ENCODE measurements at places on chromosomes 4 and X.

GRCh38 chr4:56739066-56739777 is 58.1 kb upstream of the HOPX start:
- no peak for DNase-seq

DNA sequence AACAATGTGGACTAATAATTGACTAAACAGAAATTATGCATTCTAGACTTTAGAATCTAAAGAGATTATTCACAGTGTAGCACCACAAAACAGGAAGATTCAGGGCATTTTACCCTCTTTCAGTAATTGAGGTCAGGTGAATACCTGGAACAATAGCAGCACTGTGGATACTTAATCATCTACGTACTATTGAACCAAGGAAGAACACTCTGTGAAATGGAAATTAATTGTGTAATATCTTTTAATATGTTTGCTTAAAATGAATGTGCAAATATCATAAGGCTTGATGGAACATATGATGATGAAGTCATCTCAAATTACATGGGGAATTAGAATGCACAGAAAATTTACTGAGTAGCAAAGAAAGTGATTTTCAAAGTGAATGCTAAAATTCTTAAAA is 68.5 kb upstream of the MAP9 start:
- DNase-seq: no peak

- no peak for DNase-seq
These were observed 24.2 kb downstream of the AMMECR1 start for GRCh38 chrX:110293658-110294057.

DNA sequence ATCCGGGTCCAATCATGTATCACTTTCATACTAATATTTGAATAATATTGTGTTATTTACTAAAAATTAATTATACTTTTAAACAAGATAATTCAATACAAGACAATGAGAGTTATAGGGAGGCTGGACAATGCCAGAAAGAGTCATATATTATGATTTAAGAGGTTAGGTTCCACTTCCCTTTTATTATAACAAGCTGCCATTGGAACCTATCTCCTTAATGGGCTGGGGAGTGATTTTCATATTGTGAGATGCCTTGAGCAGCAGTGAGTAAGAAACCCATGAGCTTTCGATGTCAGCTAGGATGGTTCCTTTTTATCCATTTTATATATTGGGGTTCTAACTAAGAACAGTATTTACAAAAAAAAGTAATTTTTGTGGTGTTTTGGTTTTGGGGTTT is 91.8 kb downstream of the MAB21L2 start:
- no peak for DNase-seq

GRCh38 chr4:175787546-175787945 is 24.5 kb downstream of the GPM6A start:
- DNase-seq: no peak

GRCh38 chrX:40539214-40540142 is 41.3 kb upstream of the ATP6AP2 start:
- no peak for DNase-seq

GRCh38 chr4:188550296-188550695 is 411.1 kb downstream of the TRIML1 start:
- DNase-seq: no peak

GRCh38 chr4:17285747-17286146 is 226.1 kb downstream of the QDPR start:
- DNase-seq: no peak

DNA sequence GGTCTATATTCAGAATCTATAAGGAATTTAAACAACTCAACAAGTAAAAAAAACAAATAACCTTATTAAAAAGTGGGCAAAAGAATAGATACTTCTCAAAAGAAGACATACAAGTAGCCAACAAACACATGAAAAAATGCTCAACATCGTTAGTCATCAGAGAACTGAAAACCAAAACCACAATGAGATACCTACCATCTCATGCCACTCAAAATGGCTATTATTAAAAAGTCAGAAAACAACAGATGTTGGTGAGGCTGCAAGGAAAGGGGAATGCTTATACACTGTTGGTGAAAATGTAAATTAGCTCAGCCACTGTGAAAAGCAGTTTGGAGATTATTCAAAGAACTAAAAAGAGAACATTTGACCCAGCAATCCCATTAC is 201.6 kb downstream of the QDPR start:
- no peak for DNase-seq

GRCh38 chrX:71636438-71637252 is 18.3 kb upstream of the CXCR3 start:
- DNase-seq: no peak

GRCh38 chr4:188688956-188689355 is 549.7 kb downstream of the TRIML1 start:
- DNase-seq: no peak

- no peak for DNase-seq
These were observed 250.0 kb downstream of the ARHGAP24 start for GRCh38 chr4:85724791-85725563.

GRCh38 chr4:68249434-68249833 is 3.9 kb upstream of the TMPRSS11B start:
- DNase-seq: no peak

DNA sequence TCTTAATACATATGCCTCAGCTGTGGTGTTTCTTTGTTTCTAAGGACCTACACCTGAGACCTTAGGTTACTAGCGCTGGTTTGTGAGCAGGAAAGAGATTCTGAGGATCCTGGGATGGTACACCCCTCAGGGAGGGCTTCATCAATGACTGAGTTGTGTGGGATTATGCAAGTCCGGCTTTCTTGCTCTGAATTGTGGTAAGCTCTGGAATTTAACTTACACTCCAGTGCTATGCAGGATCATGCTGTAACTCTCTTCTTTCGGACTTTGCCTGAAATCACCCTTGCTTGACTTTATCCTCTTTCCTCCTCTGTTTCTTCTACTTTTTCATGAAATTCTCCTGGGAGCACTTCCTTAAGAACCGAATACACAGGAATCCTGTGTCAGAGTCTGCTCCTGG is 431.5 kb upstream of the BOD1L1 start:
- no peak for DNase-seq

GRCh38 chr4:62414563-62414962 is 1214.4 kb downstream of the ADGRL3 start:
- no peak for DNase-seq

GRCh38 chr4:971666-972500 is 1.5 kb downstream of the DGKQ start:
- DNase-seq: no peak

- no peak for DNase-seq
These were observed 21.8 kb downstream of the TLR2 start for GRCh38 chr4:153705743-153706468.

GRCh38 chr4:42750091-42750490 is 93.2 kb upstream of the ATP8A1 start:
- DNase-seq: no peak

DNA sequence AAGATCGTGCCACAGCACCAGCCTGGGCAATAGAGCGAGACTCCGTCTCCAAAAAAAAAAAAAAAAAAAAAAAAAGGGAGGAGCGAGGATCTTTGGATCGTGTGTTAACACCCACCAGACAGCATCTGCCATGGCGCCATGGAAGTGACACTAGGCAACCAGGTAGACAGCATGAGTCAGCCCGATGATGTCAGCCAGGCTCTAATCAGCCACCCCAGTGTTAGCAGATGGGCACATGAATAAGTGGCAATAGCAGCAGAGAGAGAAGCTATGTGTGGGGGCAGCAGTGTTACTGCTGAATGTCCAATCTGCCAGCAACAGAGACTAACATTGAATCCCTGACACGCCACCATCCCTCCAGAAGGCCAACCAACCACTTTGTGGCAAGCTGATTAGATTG is 6.6 kb downstream of the SYN1 start:
- DNase-seq: no peak

DNA sequence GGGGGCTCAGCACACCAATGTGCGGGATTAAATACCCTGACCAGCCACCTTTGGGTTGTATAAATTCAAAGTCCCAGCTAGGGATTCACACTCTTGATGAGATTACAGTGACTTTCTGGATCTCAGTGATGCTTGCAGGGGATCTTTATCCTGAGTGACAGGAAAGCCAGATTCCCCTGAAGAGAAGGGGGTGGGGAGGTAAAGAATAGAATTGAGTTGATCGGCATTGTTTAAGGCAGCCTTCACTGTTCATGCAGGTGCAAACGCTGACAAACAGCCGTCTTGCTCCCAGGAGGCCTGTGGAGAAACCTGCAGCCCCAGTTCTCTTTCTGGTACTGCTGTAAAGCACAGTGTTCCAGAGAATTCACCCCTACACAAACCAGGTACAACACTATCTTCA is 19.0 kb downstream of the CXXC4 start:
- DNase-seq: no peak

DNA sequence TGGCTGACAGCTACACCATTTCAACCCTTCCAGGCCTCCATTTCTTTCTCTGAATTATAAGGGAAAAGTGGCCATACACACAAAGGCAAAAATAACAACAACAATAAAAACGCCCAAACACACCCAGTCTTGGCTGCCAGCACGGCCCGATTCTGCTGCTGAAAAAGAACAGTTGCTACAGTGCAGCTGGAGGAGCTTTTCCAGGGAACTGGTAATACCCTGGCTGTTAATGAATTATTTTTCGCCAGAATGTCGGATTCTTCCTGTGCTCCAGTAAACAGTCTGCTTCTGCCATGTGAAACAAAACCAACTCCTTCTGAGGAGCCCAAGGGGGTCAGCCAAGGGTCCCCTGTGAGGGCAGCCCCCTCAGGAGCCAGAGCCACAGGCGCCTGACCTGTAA is 6.6 kb downstream of the RAI2 start:
- no peak for DNase-seq

DNA sequence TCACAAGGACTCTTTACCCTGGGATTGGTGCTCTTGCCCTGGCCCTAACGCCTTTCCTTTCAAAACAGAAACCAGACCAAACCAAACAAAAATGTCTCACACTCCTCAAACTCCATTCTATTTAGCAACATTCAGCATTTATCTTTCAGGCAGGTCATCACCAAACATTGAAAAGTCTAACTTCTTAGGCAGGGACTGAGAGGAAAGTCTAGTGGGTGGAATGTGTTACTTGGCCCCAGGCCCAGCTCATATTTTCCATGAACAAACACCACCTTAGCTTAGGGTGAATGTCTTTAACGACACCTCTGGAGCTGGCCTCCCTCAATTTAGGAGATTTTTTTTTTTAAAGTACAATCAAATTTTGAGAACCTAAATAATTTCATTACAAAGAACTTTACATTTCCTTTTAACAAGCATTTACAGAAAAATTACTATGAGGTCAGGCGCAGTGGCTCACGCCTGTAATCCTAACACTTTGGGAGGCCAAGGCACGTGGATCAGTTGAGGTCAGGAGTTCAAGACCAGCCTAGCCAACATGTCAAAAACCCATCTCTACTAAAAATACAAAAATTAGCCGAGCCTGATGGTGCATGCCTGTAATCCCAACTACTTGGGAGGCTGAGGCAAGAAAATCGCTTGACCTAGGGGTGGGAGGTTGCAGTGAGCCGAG is 10.2 kb upstream of the N4BP2 start:
- no peak for DNase-seq

- no peak for DNase-seq
These were observed 597.2 kb downstream of the GALNTL6 start for GRCh38 chr4:172410363-172410762.

GRCh38 chr4:17058916-17059741 is 160.7 kb upstream of the LDB2 start:
- DNase-seq: no peak

GRCh38 chr4:111636961-111637585 is 508.2 kb upstream of the FAM241A start:
- DNase-seq: no peak

DNA sequence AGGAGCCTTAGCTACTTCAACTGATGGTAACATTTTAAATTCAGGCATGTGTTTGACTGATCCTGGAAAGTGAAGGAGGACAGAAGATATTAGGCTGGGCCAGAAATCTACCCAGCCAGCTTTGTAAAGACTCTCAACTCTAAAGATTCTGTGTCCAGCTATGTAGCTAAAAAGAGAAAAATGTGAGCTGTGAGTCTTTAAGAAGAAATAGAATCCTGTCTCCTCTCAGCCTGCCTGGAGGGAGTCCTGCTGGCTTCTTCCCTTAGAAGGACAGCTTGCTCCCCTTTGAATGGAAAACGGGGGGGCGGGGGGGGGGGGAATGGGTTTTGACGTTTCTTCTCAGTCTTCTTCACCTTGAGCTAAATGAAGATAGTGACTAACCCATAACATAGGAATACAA is 54.3 kb upstream of the INTU start:
- no peak for DNase-seq

- DNase-seq: no peak
These were observed 67.3 kb upstream of the IL13RA1 start for GRCh38 chrX:118660085-118660484.

DNA sequence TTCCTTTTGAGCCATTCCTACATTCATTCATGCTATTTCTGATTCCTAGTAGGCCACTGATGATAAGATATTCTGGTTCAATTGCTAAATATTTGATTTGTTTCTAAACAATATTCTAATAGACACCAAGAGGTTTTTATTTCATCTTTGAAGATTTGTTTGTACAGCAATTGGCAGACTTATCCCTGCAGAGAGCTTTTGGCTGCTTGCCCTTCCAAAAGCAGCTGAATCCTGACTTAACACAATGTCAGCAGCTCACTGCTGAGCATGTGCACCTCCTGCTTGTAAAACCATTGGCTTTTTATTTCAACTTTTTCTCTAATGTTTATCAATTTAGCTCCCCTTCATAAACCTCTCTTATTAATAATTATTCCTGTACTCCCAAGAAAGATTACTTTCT is 45.3 kb downstream of the MMRN1 start:
- no peak for DNase-seq

GRCh38 chrX:81120258-81120935 is 81.3 kb downstream of the HMGN5 start:
- DNase-seq: no peak

GRCh38 chr4:101236097-101236496 is 111.2 kb downstream of the PPP3CA start:
- DNase-seq: no peak

GRCh38 chrX:153411255-153411987 is at the start of gene ZFP92:
Gene ZFP92, plus strand, starts transcription at chrX:153411472. Its CDS starts 6,851 bp downstream, at chrX:153418323.
- no peak for DNase-seq

DNA sequence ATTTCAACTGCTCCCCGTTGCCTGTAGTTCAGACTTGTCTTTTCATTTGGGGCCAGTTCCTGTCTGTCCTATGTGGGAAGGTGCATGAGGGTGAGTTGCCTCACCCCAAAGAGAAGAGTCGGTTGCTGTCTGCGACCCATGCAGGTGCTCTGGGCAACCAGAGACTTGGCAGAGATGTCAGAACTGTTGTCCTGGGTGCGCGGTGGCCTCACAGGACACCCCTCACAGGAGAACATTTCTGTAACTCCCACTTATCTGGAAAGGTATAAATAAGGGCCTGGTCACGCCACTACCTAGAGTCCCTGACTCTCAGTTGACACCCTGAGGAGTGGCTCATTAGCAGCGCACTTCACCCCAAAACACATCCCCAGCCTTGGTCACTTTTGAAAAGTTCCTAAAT is 9.7 kb upstream of the NAT8L start:
- no peak for DNase-seq

GRCh38 chrX:138897621-138898492 is 186.3 kb upstream of the FGF13 start:
- no peak for DNase-seq

All from cortex of kidney (tissue), 1 donor.